ENCODE measurements at places on chromosomes 2 and 18.

GRCh38 chr2:143205106-143205764 lies 76.0 kb downstream of the ARHGAP15 start:
- no peak for DNase-seq

GRCh38 chr2:154608438-154608837 lies 90.1 kb upstream of the KCNJ3 start:
- DNase-seq: no peak

DNA sequence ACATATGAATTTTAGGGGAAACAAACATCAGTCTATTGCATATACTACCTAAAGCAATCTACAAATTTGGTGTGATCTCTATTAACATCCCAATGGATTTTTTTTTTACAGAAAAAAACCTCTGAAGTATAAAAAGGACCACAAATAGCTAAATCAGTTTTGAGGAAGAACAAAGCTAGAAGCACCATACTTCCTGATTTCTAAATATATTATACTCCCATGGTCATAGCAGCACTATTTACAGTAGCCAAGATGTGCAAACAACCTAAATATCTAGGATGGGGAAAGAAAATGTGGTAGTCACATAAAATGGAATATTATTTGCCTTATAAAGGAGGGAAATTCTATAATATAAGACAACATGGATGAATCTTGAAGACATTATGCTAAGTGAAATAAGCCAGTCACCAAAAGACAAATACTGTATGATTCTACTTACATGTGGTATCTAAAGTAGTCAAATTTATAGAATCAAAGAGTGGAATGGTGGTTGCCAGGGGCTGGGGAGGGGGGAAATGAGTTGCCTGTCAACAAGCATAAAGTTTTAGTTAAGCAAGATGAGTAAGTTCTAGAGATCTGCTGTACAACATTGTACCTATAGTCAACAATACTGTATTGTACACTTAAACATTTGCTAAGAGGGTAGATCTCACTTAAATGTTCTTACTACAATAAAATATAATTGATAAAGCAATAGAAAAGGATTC lies 17.6 kb upstream of the CASP8 start:
- no peak for DNase-seq

- DNase-seq: no peak
These were observed 28.9 kb upstream of the GALR1 start for GRCh38 chr18:77220726-77221125.

DNA sequence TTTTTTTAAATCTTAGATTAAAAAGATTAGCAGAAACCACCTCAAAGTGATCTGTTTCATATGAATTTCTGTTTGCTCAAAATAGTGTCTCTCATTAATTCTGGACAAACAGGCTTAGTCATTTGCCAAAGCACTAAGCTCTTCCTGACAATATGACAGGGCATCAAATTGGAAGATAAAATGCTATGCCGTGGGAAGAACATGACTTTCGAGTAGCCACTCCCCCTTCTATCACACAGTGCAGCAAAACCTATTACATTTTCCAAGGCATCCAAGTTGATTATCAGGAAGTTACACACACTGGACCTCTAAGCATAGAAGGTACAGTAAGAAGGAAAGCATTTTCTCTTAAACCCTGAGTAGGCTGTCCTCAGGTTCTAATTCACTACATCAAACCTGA lies 89.5 kb downstream of the STK39 start:
- no peak for DNase-seq

All from stimulated activated CD8-positive, alpha-beta memory T cell treated with anti-CD3 and anti-CD28 coated beads, Interleukin-2, amount 100 ng/mL, for 1 hour (primary cell).